ENCODE measurements at places on chromosomes 7 and 10. TPM values are rescaled to one million over a fixed set of nuclear protein-coding genes. Genes with fewer than 3 reads are reported as not detected.

Gene LRRC61
- polyA plus RNA-seq, result 23.0 TPM

Gene FGL2
- polyA plus RNA-seq, result 58.1 TPM

Gene LIPN
- polyA plus RNA-seq, result not detected

Gene OR13A1
- polyA plus RNA-seq, result not detected

Gene HEPACAM2
- 8.1 TPM for polyA plus RNA-seq

DNA sequence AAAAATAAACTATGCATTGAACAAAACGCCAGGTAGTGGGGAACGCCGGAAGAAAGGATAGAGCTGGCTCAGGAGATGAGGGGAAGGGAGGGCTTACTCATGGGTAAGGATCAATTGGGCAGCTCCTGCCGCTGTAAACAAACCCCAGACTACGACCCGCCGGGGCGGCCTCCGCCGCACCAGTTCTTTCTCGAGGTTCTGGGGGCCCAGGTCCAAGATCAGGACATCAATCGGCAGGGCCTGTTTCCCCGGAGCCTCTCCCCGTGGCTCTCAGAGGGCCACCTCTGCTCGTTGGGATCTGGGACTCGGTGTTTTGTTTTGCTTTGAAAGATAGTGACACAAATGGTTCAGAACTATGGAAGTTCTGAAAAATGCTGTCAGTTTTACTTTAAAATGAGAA lies 140.4 kb downstream of the ELFN1 start:
- no peak for DNase-seq

GRCh38 chr10:36564433-36564832 lies 561.0 kb upstream of the ANKRD30A start:
- no peak for DNase-seq

Data from right renal cortex interstitium (tissue), 3 donors.